ENCODE measurements at places on chromosomes 3 and 15.

DNA sequence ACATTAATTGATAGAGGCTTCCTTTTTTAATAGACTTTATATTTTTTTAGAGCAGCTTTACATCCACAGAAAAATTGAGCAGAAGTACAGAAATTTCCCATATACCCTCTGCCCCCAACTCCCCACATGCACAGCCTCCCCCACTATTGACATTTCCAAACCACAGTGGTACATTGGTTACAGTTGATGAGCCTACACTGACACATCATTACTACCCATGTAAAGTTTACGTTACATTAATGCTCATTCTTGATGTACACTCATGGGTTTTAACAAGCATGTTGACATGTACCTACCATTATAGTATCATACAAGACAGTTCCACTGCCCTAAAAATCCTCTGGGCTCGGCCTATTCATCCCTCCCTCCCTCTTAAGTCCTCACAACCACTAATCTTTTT lies 78.7 kb downstream of the USF3 start:
- no peak for DNase-seq

DNA sequence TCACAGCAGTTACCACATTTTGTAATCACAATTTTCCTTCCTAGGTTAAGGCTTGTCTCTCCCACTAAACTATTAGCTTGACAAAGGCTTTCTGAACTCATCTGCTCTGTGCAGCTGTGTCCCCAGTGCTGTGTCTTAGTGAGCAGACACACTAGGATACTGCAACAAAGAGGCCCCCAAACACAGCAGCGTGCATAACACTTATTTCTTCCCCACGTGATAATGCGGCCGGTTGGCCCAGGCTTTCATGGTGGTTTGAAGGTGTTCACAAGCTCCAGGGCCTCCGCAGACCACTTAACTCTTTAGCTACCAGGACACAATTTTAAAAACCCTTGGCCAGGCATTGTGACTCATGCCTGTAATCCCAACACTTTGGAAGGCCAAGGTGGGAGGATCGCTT lies 2.2 kb upstream of the HDAC11 start:
- no peak for DNase-seq

DNA sequence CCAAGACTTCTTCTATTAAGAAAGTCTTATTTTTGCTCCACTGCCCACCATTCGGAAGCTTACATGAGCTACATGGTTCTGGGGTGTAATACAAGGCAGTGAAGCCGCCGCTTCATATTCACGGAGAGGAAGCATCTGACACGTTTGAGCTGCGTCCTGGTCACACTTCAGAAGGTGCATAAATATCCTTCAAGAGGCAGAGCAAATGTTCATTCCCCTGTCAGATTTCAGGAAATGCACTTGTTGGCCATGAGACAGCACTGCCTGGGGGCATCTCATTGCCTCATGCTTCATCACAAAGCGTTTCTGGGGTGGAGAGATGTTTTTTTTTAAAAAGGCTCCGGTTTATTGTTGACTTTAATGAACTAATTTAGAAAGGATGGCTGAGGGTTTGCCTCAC lies 119.9 kb downstream of the CADPS start:
- DNase-seq = no peak

- DNase-seq = peak; percentile 23
These were observed 104.2 kb downstream of the AGBL1 start for GRCh38 chr15:86183596-86184491.

DNA sequence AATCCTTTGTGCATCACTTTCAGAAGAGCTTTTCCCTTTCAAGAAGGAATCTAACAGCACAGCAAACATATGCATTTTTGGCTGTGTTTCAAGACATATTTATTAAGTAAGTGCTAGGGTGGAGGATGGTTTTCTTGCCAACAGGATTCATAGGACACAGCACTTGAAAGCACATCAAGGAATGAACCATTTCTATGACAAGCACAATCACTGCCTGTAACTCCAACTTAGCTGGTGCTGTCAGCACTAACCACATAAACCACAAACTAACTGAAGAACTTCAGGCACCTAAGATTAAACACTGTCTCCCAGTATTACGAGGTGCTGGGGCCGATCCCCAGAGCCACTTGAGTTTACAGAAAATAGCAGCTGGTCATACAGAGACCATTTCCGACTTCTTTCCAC lies 35.4 kb upstream of the SPRED1 start:
- DNase-seq = no peak

GRCh38 chr15:101172501-101173071 lies 79.3 kb downstream of the CHSY1 start:
- no peak for DNase-seq

DNA sequence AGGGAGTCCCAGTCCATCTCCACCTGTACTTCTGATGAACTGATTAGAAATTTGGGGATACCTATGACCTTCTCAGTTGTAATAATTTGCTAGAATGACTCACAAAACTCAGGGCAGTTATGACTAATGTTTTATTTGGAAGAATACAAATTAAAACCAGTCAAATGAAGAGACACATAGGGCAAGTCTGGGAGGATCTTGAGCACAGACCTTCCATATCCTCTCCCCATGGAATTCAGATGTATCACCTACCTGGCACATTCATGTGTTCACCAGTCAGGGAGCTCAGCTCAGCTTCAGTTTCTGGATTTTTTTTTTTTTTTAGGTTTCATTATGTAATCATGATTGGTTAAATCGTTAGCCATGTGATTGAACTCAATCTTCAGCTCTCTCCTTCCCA lies 247.7 kb downstream of the VGLL3 start:
- DNase-seq = no peak

- DNase-seq = no peak
These were observed 38.7 kb upstream of the CCDC50 start for GRCh38 chr3:191290311-191291025.

DNA sequence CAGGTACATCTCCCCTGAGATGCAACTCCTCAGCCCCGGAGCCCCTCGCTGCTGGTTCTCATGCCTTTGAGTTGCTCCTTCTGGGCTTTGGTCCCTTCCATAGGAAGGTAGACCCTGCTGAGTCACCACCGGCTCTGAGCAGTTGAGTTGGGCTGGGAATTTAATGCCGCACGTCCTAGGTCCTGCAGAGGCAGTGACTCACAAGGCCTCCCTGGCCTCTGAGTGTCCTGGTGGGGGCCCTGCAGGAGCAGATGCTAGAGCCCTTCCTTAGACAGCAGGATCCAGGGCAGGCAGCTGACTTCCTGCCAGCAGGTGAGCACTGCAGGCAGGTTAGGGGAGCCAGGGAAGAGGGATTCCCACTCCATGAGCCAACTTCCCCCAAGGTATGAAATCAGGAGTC lies 5.5 kb upstream of the NTRK3 start:
- no peak for DNase-seq

Measured in DMS 273 treated with DMSO at 0.1 percent for 48 hours (cell line).